Activated CD4-positive, alpha-beta T cell treated with anti-CD3 and anti-CD28 coated beads, Interleukin-10, Interleukin-2, amounts not matched to agents 100 ng/mL and 50 ng/mL, durations not matched to agents 16 hours and 8 hours (primary cell): ENCODE measurements at places on chromosomes 13 and 19.

DNA sequence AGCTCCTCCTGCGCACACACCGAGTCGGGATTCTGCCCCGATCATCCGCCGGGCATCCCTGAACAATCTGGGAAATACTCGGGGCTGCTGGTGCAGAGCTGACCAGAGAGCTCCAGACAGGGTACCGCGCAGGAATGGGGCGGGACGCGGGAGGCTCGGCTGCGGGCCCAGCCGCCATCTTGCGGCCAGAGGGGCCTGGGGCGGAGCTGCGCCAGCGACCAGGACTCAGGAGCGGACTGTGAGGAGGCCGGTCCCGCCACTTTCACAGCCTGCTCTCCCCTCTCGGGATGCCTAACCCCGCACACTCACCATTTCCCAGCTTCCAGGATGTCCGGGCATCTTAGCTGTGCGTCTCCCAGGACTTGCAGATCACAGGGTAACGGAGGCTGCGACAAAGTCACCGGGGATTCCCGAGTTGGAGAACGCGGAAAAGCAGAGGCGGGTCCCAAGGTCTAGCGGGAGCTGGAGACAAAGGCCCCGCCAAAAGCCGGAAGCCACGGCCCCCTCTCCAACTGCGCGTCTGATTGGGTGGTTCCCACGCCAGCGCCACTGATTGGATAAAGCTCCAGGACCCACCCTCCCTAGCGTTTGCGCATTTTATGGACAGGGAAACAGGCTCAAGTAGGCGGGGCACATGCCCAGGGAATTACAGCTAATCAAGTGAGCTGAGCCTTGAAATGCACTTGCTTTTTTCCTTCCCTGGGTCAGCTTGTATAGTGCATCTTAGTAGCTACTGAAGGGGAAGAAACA, 15.8 kb upstream of the ZNF43 start:
- DNase-seq = peak; percentile 91

DNA sequence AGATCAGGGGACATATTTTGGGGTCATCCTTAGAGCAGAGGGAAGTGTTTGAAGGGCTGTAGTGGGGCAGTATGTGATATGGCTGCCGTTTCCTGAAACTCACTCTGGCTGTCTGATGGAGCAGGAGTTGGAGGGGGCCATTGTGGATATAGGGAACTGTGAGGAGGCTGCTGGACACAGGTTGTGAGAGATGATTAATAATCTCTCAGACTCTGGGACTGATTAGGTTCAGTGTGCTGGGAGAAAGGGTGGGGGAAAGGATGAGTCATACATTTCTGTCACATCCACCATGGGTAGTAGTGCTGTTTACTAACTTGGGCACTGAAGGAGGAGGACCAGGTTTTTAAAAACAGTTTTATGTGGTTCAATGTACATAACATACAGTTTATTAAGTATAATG, 4.8 kb downstream of the B3GLCT start:
- peak; percentile 59 for DNase-seq

DNA sequence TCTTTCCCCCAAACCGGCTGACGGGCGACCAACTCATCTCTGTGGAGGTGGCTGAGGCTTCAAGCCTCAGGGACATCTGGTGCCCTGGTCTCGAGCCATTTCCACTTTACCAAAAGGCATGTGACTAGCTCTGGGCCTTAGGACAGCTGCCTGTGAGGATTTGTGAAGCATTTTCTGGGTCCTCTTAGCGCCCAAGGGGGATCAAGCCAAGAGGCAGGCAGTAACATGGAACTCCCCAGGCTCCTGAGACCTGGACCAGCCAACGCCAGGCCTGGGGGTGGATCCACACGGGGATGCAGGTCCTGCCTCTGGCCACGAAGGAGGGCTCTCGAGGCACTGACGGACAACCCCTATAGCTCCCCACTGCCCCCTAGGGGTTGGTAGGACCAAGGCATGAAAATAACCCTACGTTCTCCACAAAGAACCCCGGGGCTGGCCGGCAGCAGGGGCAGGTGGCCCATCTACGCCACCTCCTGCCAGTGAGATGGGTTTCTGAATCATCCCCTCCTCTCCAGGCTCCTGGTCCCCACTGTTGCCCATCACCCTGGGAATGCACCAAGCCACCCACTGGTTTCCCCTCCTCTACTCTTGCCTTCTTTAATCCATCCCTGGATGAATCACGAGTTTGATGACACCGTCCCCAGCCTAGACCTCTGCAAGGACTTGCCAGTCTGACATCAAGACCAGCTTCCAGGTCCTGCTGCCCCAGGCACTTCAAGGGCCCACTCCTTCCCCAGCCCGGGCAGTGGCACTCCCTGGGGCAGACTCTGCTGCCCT, 7.0 kb upstream of the MYDGF start:
- peak; percentile 54 for DNase-seq

- peak; percentile 91 for DNase-seq
These were observed 115.5 kb downstream of the CYSLTR2 start for GRCh38 chr13:48769107-48769704.

DNA sequence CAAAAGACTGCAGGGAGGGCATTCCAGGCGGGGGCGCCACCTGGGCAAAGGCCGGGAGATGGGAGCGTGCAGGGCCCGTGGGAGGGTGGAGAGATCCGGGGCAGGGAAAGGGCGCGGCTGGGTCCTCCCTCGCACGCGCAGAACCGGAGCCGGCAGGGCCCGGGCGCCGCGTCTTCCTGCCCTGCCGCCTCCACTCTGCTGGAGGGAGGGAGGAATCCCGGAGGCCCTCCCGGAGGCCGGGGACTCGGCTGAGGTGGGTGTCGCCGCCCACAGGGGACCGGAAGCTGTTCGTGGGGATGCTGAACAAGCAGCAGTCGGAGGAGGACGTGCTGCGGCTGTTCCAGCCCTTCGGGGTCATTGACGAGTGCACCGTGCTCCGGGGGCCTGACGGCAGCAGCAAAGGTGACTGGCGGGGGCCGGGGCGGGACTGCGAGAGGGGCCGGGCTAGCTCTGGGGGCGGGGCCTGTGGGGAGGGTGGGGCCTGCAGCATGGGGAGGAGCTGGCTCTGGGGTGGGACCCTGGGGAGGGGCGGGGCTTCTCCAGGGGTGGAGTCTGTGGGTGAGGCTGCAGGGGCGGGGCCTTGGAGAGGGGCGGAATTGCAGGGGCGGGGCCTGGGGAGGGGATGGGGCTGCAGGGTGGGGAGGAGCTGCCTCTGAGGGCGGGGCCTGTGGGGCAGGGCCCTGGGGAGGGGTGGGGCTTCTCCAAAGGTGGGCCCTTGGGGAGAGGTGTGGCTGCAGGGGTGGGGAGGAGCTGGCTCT, 51.3 kb downstream of the CELF5 start:
- DNase-seq = peak; percentile 92

DNA sequence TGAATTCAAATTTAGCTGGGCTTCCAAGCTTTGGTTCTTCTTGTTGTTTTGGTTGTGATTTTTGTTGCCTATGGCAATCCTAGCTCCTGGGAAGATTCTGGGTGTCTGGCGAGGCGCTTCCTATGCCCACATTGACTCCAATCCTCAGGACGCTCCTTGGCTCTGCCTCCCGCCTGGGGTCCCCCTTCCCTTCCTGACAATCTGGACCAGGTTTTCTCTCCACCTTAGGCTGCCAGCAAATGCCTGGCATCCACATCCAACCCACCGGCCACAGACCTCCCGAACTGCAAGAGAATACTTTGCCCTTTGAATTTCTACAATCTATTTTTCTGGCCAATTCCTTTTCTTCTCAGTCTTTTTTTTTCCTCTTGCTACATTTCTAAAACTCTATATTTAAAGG, 186.9 kb upstream of the UBL3 start:
- DNase-seq = no peak

DNA sequence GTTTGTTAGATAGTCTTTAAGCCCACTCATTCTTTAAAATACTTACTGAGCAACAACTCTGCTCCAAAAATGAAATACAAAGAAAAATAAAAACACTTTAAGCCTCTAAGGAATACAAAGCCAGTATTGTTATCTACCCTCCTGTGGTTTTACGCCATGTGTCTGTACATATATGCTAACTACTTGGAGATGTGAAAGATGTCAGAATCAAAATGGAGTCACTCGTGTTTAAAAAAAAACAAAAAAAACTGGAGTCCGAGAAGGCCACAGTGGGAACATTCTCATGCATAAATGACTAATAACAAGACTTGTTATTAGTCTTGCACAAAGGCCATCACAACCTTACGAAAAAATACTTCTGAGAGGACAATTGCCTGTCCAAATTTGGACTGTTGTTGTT, 393.1 kb downstream of the TBC1D4 start:
- DNase-seq = no peak

DNA sequence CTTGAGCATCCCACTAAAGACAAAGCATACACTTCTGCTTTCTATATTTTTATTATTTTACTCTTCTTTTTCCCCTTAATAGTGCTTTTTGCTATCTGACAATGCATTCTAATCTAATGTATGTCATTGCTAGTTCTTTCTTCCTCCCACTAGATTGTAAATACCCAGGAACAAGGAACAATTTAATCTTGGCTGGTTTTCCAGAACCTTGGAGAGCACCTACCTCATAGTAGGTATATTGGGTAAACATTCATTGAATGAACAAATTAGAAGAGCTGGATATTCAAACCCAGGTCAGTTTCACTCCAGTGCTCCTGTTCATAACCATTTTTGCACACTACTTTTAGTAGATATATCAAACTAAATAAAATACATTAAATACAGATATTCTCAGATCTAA, 1617.6 kb upstream of the SLC10A2 start:
- DNase-seq = no peak

- no peak for DNase-seq
These were observed 33.2 kb upstream of the TFDP1 start for GRCh38 chr13:113551081-113552000.

GRCh38 chr19:10468133-10468532, 35.0 kb downstream of the KEAP1 start:
- no peak for DNase-seq

DNA sequence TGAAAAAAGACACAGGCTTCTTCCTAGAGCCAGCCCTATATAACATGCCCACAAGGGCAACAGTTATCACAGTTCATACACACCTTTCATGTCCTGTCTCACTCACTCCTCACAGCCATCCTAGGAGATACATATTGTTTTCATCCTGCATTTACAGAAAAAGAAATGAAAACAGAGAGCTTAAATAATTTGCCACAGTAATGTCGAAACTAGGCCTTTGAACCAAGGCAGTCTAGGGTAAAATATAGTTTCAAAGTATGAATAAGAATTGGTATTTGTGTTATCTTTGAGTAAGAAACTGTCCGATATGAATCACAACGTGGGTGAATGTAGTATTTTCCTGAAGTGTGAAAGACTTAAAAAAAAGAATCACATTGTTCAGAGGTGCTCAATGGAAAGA, 26.8 kb downstream of the CLDN10 start:
- DNase-seq = peak; percentile 58

DNA sequence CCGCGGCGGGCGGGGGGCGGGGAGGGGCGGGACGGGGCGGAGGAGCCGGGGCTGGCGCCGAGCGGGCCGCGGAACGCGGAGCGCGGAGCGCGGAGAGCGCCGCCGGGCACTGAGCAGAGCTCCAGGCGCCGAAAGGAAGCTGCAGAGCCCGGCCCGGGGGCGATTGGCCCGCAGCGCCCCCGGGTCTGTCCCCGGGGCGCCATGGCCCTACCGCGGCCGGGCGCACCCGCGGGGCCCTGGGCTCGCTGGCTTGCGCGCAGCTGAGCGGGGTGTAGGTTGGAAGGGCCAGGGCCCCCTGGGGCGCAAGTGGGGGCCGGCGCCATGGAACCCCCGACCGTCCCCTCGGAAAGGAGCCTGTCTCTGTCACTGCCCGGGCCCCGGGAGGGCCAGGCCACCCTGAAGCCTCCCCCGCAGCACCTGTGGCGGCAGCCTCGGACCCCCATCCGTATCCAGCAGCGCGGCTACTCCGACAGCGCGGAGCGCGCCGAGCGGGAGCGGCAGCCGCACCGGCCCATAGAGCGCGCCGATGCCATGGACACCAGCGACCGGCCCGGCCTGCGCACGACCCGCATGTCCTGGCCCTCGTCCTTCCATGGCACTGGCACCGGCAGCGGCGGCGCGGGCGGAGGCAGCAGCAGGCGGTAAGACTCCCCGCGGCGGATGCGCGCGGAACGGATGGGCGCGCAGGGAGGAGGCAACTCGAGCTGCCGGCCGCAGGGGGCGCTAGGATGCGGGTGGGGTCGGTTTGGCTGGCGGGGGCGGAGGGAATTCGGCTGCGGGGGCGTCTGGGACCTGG, at the start of gene PDE4A:
TSS of gene PDE4A (plus strand) at position 95 of the 796 bp plus-strand sequence. CDS start at position 322, 227 bp downstream.
- DNase-seq = peak; percentile 76

DNA sequence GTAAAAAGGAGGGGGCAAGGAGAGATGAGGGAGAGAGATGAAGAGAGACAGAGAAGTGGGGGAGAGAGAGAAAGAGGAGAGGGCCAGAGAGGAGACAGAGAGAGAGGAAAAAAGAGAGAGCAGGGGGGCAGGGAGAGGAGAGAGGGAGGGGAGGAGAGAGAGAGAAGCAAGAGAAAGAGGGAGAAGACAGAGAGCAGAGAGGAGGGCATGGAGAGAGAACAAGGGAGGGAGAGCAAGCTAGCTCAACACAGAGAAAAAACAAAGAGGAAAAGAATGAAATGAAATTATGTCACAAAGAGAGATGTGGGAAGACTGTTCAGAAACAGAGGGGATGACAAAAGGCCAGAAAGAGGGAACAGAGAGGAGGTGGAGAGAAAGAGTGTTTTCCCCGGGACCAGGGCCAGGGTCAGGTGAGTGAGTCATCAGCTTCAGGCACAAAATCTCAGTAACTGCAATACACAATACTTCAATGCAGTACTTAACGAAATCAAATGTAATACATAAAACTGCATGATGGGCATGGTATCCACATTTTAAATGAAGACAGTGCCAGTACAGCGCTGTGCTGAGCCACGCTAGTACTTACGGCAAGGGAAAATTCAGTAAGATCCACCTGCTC, 4.8 kb downstream of the KLK7 start:
- DNase-seq = no peak

- DNase-seq = no peak
These were observed at the start of gene NPHS1 for GRCh38 chr19:35852029-35852780. Gene NPHS1 (minus strand): TSS chr19:35852504. CDS start chr19:35851837, 667 bp downstream.

DNA sequence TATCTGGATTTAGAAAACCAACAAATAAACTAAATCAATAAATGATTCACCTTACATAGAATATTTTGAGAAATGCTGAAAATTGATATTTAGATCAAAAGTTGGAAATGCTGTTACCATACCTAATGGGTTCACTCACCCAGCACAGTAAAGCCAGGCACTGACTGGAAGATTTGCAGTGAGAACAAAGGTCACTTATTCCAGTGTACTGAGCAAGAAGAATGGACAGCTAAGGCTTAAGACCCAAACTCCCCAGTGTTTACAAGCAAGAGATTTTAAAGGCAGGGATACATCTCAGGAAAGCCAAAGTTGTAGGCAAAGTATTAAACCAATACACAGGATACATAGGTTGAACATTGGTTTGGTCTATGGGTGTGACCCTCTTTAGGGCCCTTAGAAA, 523.9 kb upstream of the PCDH9 start:
- DNase-seq = no peak

DNA sequence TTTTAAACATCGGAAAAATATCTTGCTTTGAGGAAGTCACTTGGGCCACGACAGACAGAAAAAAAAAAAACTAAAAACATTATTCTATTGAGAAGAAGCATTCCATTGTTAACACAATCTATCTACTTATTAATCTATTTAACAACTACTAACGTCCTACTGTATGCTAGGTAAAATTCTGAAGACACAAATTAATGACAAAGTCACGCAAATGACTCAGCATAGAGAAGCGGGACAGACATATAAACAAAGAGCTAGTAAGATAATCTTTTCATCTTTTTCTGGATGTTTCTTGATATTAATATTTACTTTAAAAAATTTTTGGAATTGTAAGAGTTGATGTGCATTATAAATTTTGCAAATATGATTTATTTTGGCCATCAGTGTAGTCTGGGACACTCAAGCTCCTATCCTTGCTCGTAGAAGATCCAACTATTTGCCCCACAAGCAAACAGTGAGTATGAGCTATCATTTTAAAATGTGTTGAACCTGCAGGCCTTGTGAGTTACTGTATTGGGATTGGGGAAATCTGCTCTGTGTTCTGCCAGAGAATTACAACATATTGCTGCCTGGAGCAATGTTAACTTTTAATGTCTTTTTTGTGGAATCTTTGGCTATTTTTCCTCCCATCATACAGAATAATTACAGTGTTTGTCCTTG, 109.1 kb downstream of the PCDH9 start:
- no peak for DNase-seq
